Osteocyte (in vitro differentiated cells): ENCODE measurements at places on chromosomes 2 and 18. TPM values are rescaled to one million over a fixed set of nuclear protein-coding genes. Genes with fewer than 3 reads are reported as not detected.
A peak's percentile ranks its signal among the peaks of the same experiment; 100 is the strongest.

SIX2 gene
- 42.8 and 45.9 TPM in 2 replicates for total RNA-seq

- peak; percentile 51 for DNase-seq
- H3K36me3 ChIP-seq: no peaks in the 10 kb centered on the region
- no peaks in the 10 kb centered on the region for H3K4me1 ChIP-seq
- H3K27me3 ChIP-seq: no peaks in the 10 kb centered on the region
Observed at GRCh38 chr2:19881221-19881907, 20.4 kb downstream of the TTC32 start.

RGPD3 gene
- total RNA-seq: not detected in 2 replicates

DNA sequence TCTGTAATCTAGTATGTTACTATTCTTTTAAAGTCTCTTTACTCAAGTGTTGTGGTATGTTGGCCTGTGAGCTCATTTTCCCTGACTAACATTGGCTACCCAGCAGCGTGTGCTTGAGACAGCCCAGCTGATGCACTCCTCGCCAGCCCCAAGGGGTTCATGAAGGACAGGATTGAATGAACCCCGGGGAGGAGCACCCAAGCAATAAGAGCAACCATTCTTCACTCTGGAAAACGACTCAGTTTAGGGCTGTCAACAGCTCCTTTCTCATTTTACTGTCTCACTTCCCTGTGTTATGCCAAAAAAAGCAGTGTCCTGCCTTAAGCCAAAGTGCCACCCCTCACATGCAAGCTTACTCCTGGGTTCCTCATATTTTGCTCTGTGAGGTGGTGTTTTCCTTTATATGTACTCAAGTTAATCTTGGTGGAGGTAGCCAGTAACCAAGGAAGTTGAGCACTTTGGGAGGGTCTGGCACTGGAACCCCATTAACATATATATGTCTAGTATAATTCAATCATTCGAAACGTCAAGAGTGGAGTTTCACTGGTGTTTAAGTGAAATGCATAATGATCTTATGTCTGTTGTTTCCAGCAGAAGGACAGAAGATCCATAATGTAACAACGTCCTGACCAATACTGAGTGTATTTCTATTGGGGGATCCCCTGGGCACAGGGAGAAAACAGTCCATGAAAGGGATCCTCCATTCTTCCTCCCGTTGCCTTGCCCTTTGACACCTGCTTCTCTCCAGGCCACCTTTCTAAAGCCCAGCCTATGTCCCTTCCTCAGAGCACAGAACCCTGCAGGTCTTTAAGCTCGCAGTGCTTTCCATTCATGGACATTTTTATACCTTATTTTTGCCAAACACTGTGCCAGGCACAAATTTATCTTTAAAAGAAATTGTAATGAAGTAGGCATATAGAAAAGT is 43.2 kb downstream of the ATIC start:
- no peak overlapping the region for H3K4me3 ChIP-seq
- DNase-seq: no peak
- peaks cover 7% of the 10 kb centered on the region for H3K4me1 ChIP-seq
- no peaks in the 10 kb centered on the region for H3K27me3 ChIP-seq
- H3K36me3 ChIP-seq: peaks cover 19% of the 10 kb centered on the region

DNA sequence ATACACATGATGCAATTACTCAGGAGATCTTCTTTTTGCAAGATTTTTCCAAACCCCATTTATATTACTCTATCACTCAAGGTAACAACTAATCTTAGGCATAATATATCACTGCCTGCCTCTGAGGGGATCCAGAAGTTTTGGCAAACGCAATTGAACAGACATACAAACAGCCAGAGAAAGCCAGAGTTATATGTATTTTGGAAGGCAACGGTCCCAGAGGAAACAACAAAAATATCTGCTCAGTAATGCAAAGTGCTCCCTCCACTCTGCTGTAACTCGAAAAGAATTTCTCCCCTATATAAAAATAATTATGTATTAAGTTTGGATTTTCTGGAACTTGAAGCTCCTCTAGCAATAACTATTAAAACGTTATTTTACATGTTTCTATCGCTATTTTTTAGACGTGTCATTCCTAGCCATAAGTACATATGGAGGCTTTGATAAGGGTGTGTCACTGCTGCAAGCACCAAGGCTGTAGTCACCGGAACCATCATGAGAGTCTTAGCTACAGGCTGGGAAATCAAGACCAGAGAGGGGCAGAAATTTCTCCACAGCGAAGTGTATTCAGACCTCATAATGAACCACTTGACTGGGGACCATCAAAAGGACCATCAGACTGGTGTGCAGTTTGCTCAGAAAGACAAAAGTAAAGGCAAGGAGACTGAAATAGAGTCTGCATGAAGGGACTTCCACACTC is 3.7 kb upstream of the GKN1 start:
- H3K4me1 ChIP-seq: peaks cover 59% of the 10 kb centered on the region
- no peaks in the 10 kb centered on the region for H3K27me3 ChIP-seq
- H3K27ac ChIP-seq: peak overlapping the region; percentile 90

MC2R gene
- total RNA-seq: not detected in 2 replicates

BIRC6 gene
- 96.2 and 98.8 TPM in 2 replicates for total RNA-seq

DNA sequence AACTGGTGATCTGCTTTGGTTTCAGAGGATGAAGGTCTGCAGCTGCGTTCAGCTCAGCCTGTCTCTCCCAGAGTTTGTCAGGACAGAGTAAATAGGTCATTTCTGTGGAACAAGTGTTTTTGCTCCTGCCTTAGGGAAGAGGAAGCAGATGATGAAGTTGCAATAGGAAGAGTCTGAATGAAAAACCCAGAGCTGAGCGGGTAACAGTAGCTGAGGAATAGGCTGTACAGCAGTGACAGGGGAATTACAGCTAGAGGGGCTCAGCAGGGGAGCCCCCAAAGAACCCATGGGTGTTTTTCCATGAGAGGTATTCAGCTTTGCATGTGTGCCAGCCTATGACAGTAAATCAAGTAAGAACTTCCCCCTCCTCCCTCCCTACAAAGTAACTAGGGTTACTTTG is 10.3 kb upstream of the CYBRD1 start:
- no peak overlapping the region for H3K27ac ChIP-seq
- H3K36me3 ChIP-seq: no peaks in the 10 kb centered on the region
- H3K4me1 ChIP-seq: peaks cover 8% of the 10 kb centered on the region
- no peaks in the 10 kb centered on the region for H3K27me3 ChIP-seq

RFX8 gene
- not detected in 2 replicates for total RNA-seq

DNA sequence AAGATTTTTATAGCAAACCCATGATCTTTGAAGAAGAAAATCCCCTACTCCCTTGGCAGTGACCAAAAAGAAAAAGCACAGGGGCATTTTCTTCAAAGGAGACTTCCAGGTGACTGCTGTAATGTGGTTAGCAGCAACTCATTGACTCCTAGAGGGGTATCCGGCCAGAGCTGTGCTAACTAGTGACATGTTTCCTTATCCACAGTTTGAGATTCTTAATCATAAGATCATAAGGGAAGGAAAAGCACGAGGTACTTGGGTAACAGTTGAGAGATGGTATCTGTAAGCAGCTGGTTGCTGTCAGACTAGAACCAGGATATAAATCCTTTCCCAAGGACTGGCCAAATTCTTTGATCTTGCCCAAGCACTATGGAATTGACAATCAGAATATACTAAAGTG is 124.7 kb downstream of the MREG start:
- peaks cover 31% of the 10 kb centered on the region for H3K4me1 ChIP-seq
- H3K27ac ChIP-seq: no peak overlapping the region
- no peaks in the 10 kb centered on the region for H3K36me3 ChIP-seq
- no peak overlapping the region for H3K4me3 ChIP-seq
- no peak for DNase-seq

DNA sequence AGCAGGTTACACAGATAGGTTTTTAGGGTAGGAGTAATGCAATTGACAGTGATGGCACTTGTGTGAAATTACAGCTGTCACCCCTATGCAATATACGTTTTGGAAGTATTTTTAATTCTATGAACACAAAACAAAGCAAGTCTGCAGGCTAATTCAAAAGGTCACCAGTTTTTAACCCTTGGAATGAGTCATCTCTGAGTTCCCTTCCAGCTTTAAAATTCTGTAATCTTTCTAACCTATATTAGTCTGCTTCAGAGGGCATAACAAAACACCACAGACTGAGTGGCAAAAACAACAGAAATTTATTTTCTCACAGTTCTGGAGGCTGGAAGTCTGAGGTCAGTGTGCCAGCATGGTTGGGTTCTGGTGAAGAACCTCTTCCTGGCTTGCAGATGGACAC is 596.9 kb upstream of the HNMT start:
- peak overlapping the region; percentile 76 for H3K27ac ChIP-seq
- H3K4me3 ChIP-seq: no peak overlapping the region
- no peaks in the 10 kb centered on the region for H3K27me3 ChIP-seq

GNLY gene
- total RNA-seq: not detected in 2 replicates

ABCB11 gene
- total RNA-seq: not detected in 2 replicates

DNA sequence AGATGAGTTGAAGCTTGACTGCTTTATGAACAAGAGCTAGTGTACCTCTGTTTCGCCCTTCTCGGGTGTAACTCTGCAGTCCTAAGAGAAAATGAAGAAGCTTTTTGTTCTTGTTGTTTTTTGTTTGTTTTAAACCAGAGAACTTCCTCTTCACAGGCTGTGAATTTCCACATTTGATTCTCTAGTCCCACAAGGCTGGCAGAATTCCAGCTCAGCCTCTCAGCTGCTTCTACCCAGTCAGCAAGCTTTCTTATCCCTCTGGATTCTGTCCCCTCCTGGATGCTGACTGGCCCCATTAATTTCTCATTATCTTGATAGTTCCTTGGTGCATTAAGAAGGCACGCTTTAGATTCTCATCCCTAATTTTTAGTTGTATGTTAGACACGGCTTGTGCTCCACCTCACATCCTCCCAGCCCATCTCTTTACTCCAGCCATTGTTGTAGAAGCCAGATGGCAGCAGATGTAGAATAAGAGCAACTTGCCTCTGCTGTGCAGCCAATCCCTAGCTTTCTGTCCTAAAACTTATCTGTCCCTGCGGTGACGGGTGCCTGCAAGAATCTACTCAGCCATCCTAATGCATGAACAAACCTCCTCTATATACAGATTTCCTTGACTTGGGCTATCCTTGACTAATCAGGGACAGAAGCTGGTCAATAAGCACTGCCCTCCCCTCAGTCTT is 12.3 kb upstream of the RESP18 start:
- no peak overlapping the region for H3K27ac ChIP-seq
- H3K27me3 ChIP-seq: peaks cover 39% of the 10 kb centered on the region
- H3K36me3 ChIP-seq: no peaks in the 10 kb centered on the region
- no peak overlapping the region for H3K4me3 ChIP-seq
- DNase-seq: no peak

CD207 gene
- total RNA-seq: not detected in 2 replicates
